Urothelium cell line (cell line): ENCODE measurements at places on chromosomes 5 and 9.

DNA sequence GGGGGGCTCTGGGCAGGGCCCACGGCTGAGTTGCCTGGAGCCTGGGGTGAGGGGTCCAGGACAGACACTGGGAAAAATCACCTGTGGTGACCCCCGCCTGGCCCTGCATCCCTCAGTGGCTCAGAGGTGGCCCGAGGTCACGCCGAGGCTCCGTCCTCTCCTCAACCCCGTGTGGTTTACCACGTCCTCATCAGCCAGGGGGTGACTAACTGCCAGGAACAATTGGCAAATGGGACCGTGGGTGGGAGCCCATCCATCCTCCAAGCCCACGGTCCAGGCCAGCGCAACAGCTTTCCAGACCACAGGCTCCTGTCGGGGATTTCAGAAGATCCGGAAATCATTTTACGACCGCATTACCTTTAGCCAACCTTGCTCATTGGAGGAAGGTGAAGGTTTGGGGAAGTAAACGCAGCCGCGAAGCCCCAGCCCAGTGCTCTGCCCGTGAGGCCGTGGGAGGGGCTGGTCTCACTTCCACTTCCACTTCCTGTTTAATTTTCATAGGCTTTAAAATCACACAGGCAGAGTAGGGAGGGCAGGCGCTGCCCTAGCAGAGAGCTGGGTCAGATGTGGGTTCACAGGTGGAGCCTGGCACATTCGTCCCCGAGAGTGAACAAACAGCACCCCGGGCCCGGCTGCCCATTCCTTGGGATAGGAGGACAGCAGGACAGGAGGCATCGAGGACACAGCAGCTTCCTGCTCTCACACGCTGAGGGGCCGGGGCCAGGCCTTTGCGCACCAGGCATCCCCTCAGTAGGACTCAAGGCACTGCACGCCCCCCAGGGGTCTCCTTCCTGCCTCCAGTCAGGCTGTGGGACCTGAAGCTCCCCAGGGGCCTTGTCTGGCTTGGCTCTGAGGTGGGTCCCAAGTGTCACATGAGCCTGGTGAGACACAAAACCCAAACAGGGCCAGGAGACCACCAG, 19.8 kb upstream of the SLC9A3 start:
- no peak for DNase-seq

DNA sequence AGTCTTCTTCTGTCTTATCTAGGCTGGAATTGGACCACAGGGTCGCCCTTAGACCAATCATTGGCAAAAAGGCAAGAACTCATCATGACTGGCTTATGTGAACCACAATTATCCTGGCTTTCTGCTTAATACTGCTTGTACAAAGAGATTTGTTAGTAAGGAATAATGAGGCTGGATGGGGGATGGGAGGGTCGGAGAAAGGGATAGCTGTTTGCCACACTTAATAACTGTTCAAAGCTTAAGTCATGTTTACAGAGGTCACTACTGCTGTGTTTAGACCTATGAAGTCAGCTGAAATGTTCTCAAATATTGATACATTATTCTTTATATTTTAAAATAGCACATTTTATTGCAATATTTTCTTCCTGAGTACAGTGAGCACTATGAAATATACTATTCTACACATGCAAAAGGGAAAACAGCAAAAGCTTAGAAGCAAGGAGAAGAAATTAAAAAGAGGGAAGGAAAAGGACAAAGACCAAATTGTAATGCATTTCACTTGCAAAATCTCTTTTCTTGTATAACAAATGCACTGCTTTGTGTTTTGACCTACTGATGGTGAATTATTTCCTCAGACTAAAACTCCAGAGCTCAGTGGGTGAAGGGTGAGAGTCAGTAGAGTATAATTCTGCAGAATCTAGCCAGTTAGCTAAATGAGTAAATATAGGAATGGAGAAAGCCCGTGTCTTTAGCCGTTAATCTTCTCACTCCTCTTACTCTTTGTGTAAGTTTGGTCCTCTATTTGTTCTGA, 404.9 kb upstream of the ZNF608 start:
- DNase-seq: no peak

DNA sequence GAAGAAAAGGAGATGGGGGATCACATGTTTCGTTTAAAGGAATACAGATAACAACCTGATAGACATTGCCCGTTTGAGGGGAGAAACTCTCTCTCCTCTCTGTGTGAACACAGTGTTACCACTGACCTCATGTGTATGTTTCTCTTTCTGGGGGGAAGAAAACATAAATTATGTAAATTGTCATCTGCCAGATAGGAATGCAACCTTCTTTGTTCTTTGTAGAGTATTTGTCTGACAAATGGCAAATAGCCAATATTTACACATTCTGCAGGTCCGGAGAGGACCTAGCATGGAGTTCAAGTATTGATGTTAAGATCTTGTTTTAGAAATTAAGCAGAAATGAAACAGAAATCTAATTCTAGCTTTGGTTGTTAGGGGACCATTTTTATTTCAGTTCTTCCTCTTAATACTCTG, 276.3 kb downstream of the SAXO1 start:
- DNase-seq: no peak

DNA sequence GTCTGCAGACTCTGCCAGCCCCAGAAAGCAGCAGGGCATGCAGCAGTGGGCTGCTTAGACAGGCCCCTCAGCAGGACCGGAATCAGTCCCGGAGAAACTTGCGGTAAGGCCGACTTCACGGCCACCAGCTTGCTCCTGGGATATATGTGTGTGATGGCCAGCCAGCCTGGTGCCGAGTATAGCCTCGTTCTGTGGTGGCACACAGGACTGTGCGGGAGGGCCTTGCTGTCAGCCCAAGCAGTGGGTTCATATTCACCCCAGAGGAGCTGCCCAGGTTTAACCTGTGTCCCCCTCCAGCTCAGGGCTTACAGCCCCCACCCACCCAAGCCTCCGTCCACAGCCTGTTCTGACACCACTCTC, 112.9 kb downstream of the DAB2IP start:
- DNase-seq: no peak

- no peak for DNase-seq
Measured at GRCh38 chr9:133949486-133950061, 42.5 kb downstream of the VAV2 start.
